Colonic mucosa (tissue), 4 donors: ENCODE measurements at places on chromosomes 6 and 20. TPM values are rescaled to one million over a fixed set of nuclear protein-coding genes. Genes with fewer than 3 reads are reported as not detected.

Gene SLC35D3
- total RNA-seq = 0.15 TPM

Gene VGLL2
- total RNA-seq = not detected

Gene OR2H1
- not detected for total RNA-seq

Gene IL17A
- not detected for total RNA-seq

Gene TDRD6
- total RNA-seq = 0.08 TPM

Gene GNAS-AS1
- total RNA-seq = 0.88 TPM

Gene GTSF1L
- total RNA-seq = not detected

Gene ZSCAN12
- total RNA-seq = 4.9 TPM

Gene SNAI1
- 4.5 TPM for total RNA-seq

Gene LPA
- total RNA-seq = not detected

Gene FAM209B
- total RNA-seq = not detected

Gene WFDC5
- not detected for total RNA-seq

Gene RAET1L
- 3.2 TPM for total RNA-seq

Gene IMPG1
- total RNA-seq = not detected

GRCh38 chr6:30547454-30547853 lies 8.8 kb downstream of the GNL1 start:
- H3K27me3 ChIP-seq = no peaks in the 10 kb centered on the region
- H3K4me1 ChIP-seq = no peaks in the 10 kb centered on the region
- H3K36me3 ChIP-seq = no peaks in the 10 kb centered on the region
- DNase-seq = no peak

GRCh38 chr20:40866056-40866455 lies 162.6 kb upstream of the TOP1 start:
- H3K4me1 ChIP-seq = no peaks in the 10 kb centered on the region
- DNase-seq = no peak
- no peak overlapping the region for H3K4me3 ChIP-seq
- no peaks in the 10 kb centered on the region for H3K36me3 ChIP-seq
- H3K27ac ChIP-seq = no peak overlapping the region

DNA sequence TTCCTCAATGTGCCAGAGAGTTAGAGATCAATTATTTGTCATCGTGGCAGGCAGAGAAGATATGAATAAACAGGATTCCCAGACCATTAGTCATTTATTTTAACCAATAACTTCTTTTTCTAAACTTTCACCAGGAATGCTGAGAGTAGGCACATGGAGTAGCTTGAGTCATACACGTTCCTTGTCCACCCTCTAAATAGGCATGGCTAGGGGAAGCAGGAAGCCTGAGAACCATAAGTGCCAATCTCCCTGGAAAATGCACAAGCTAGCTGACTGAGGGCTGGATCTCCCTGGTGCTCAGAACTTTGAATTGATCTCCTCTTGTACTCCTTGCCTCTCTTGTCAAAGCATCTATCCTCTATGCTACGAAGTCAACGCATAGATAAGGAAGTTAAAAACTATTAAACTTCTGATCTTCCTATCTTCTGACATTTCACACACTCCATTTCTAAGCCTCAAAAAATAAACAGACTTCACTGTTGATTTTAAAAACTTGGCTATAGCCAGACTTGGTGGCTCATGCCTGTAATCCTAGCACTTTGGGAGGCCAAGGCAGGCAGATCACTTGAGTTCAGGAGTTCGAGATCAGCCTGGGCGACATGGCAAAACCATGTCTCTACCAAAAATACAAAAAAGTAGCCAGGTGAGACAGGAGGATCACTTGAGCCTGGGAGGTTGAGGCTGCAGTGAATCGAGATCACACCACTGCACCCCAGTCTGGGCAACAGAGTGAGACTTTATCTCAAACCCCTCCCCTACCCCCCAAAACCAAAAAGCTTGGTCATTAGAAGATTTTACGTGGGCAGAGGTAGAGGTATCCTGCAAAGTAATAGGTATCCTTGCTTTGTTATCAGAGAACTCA lies 11.8 kb downstream of the ADTRP start:
- H3K36me3 ChIP-seq = no peaks in the 10 kb centered on the region
- H3K27me3 ChIP-seq = no peaks in the 10 kb centered on the region

GRCh38 chr20:62540504-62540903 lies 64.7 kb upstream of the GATA5 start:
- no peak overlapping the region for H3K4me3 ChIP-seq
- H3K27ac ChIP-seq = no peak overlapping the region
- H3K27me3 ChIP-seq = no peaks in the 10 kb centered on the region

DNA sequence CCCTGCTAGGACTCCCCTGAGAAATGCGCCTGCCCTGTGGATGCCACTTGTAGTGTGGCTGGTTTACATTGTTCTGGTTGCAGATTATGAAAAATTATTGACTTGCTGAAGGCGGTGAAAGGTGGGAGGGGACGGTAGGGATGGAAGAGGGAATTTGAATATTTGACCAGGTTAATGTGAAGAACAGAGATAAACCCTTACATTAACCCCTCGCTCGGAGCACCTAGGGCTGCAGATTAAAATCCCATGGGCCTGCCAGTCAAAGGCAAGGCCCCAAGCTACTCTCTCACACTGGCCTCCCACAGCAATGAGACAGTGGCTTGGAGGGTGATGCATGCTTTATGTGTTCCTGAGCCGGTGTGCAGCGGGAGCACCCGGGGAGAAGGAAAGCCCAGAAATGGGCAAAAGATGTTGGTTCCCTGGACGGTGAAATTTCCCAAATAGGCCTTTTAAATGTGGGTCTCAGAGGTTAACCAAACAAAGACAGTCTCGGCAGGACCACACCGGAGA lies 2.5 kb downstream of the FOXF2 start:
- no peak for DNase-seq
- H3K27me3 ChIP-seq = peaks cover 83% of the 10 kb centered on the region
- H3K27ac ChIP-seq = peak overlapping the region; percentile 40
- H3K4me3 ChIP-seq = peak overlapping the region; percentile 31
- H3K4me1 ChIP-seq = no peaks in the 10 kb centered on the region

DNA sequence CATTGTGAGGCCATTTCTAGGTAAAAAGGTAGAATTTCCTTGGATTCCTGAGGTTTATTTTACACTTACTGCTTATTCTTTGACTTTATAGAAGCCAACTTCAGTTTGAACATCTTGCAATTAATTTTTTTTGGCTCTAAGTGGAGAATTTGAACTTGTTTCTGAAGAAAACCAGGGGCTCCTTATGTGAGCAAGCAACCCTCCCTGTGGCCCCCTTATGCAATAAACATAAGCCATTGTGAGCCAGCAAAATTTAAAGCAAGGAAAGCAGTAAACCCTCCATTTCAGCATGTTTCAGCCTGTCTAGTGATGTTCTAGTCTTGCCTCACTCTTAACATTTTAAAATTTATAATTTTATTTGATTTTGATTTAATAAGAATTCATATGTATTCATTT lies 5.6 kb downstream of the HLA-F start:
- no peak for DNase-seq
- H3K4me1 ChIP-seq = no peaks in the 10 kb centered on the region
- no peak overlapping the region for H3K4me3 ChIP-seq
- no peak overlapping the region for H3K27ac ChIP-seq

GRCh38 chr20:8232332-8232731 lies 100.3 kb downstream of the PLCB1 start:
- no peak for DNase-seq
- no peaks in the 10 kb centered on the region for H3K36me3 ChIP-seq
- H3K27me3 ChIP-seq = no peaks in the 10 kb centered on the region
- no peaks in the 10 kb centered on the region for H3K4me1 ChIP-seq
- no peak overlapping the region for H3K27ac ChIP-seq
- H3K4me3 ChIP-seq = no peak overlapping the region

- no peaks in the 10 kb centered on the region for H3K4me1 ChIP-seq
- no peaks in the 10 kb centered on the region for H3K36me3 ChIP-seq
- H3K4me3 ChIP-seq = no peak overlapping the region
- DNase-seq = no peak
Observed at GRCh38 chr6:163419413-163420288, 5.1 kb downstream of the QKI start.

DNA sequence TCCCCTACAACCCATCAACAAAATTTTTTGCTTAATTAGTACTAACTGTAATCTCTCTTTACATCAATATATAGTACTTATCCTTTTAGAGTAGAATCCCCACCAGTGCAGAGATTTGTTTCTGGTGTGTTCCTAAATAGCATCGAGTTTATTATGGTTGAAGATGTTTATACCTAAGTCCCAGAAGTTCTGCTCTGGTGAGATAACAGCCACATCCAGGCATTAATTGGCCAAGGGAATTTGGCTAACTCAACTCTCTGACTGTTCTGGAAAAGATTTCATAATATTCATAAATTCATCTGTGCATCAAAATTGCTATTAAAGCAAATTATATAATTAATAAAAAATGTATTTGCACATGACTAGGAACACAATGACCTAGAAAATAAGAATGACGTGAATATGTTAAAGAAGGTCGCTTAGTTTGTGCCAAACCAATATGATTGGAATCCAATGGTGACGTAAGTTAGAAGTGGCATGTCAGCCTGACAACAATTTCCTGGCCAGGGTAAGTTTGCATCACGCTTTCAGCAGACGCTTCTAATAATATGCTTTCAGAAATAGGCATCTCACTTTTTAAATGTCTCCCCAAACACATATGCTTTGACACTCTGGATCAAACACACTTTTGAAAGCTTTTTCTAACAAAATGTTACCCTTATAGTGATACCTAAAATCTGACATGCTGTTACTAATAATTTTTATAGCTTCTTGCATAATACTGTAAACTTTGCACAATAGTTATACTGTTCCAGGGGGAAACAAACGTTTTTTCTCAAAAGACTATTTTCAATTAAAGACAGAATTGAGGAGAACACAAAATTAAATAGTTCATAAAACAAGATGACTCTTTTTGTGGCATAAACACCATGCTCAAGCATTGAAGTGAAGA lies 236.7 kb downstream of the TENT5A start:
- no peak overlapping the region for H3K4me3 ChIP-seq
- no peaks in the 10 kb centered on the region for H3K36me3 ChIP-seq
- no peak for DNase-seq
- no peak overlapping the region for H3K27ac ChIP-seq
- H3K27me3 ChIP-seq = no peaks in the 10 kb centered on the region

DNA sequence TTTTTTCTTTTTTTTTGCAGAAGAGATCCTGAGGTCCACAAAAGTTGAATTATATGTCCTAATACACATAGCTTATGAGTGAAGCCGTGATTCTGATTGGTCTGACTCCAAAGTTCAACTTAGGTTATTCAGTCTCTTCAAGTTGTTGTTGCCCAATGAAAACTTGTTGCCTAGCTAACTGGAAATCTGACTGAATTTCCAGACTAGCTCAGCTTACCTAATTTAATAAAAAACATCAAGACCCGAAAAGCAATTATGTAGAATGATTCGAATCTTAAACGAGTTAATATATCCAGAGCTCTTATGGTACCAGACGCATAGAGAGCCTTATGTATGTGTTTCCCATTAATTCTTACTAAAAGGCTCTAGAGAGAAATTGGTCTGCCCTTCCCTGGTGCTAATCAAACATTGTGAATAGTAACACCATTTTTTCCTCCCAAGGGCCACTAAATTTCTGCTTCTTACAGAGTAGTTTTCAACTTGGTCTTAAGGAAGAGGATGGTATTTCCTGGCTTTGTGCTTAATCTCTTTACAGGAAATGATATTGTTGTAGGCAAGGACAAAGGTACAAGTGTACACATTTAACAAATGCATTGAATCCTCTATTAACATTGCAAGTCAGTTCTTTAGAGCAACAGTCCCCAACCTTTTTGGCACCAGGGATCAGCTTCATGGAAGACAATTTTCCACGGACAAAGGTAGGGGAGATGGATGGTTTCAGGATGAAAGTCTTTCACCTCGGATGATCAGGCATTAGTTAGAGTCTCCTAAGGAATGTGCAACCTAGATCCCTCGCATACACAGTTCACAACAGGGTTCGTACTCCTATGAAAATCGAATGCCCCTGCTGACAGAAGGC lies 107.9 kb downstream of the TSHZ2 start:
- DNase-seq = no peak
- no peak overlapping the region for H3K27ac ChIP-seq
- no peaks in the 10 kb centered on the region for H3K4me1 ChIP-seq
- H3K4me3 ChIP-seq = no peak overlapping the region

DNA sequence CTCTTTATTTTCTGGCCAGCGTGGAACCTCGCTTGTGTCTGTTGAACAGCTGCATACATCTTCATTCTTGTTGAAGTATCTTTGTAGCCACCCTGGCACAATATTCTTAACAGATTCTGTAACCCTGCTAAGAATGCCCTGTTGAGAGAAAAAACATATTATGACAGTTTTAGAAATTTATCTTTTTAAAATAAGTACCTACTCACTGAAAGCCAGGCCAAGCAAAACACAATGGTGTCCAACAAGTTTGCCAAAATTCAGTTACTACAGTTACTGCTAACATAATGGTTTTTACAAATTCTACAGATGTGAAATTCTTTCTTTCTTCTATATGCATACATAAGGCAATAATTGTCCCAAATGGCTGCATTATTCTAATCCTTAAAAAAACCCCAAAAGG lies 18.2 kb downstream of the NUP153 start:
- H3K4me1 ChIP-seq = no peaks in the 10 kb centered on the region
- no peak overlapping the region for H3K27ac ChIP-seq
- H3K36me3 ChIP-seq = no peaks in the 10 kb centered on the region
- no peak overlapping the region for H3K4me3 ChIP-seq
- H3K27me3 ChIP-seq = no peaks in the 10 kb centered on the region

DNA sequence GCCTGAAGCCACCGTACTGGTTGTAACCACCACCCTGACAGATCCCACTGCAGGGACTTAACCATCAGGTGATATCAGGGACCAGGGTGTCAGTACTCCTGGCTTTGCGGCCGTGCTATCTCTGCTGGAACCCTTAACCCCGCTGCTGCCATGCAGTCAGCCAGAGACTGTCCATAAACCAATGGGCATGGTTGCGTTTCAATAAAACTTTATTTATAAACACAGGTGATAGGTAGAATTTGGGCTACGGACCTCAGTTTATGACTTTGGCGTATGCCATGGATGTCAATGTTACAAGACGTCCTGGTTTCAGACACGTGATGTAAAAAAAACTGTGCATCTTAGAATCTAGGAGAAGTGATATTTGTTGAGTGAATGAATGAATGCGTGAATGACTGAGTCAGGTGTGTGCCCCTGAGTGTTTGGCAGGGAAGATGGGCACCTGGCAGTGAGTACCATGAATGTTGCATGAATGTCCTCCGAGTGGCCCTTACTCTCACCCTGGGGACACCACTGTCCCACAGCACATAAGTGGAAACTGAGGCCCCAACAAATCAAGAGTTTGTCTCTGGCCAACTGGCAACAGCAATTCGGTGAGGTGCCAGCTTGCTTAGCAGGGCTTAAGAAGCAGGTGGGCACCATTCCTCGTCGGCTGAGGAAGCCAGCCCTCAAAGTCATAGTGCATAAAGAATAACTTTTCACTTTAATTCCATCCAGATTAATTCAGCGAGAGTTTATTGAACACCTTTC lies 64.0 kb upstream of the APCDD1L start:
- no peak overlapping the region for H3K27ac ChIP-seq
- H3K36me3 ChIP-seq = no peaks in the 10 kb centered on the region
- DNase-seq = no peak

- no peaks in the 10 kb centered on the region for H3K36me3 ChIP-seq
- no peak overlapping the region for H3K4me3 ChIP-seq
- peak; percentile 34 for DNase-seq
- no peaks in the 10 kb centered on the region for H3K4me1 ChIP-seq
Observed at GRCh38 chr20:45044084-45044573, 56.8 kb downstream of the KCNS1 start.
